Femur (tissue), 1 donor: ENCODE measurements at places on chromosomes 5 and 9.

DNA sequence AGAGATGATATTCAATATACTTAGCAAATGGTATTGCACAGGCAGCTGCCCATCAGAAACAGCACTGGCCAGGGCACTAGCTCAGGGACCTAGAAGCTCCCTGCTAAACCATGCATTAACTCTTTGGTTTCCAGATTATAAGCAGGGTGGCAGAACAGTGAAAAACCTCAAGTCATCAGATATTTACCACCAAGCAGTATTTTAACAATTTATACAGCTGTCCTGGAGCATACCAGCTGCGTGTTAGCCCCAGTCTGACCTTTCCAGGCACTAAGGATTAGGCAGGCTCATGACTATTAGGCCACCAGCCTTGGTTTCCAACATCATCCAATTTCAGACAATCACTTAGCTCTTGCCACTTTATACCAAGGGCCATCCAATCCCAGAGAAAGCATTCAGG, 326.5 kb downstream of the CAAP1 start:
- DNase-seq, result no peak

GRCh38 chr9:124370896-124371582, 44.2 kb downstream of the PSMB7 start:
- no peak for DNase-seq

GRCh38 chr5:144202072-144202471, 31.4 kb downstream of the KCTD16 start:
- no peak for DNase-seq

- DNase-seq, result peak; percentile 15
Measured at GRCh38 chr9:136016572-136017288, 55.6 kb upstream of the UBAC1 start.

GRCh38 chr5:17005107-17005828, 69.2 kb upstream of the MYO10 start:
- no peak for DNase-seq

- no peak for DNase-seq
Measured at GRCh38 chr5:103511554-103511885, 51.1 kb downstream of the NUDT12 start.

DNA sequence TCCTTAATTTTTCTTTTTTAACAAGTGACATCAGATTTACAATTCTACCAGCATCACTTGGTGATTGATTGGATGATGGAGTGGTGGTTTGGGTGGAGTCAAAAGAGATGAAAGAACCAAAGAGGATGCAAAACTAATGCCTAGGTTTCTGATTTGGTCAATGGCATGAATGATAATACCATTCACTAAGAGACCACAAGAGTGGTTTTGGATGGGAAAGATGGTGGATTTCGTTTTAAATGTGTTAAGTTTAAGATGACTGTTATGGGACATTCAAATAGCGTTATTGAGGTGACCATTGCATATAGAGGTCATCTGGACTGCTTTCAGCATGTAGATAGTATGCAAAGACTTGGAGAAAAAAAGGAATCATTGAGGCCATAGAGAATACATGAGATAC, 3.6 kb downstream of the SMC5 start:
- DNase-seq, result no peak

DNA sequence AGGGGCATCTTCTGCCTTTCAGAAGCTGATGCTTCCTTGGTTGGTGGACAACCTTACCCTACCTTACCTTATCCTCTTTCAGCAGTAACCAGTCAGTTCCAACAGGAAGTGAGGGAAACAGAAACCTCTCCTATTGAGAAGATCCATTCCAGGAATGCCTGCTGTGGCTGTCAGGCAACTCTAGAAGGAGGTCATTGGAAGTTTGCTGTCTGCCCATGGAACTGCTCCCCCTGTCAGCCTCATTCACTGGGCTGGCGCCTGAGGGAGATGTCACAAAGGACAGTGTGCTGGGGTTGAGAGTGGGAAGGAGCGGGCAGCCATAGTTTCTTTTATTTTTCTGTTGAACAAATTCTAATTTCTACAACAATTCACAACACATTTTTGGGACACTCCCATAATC, 54.7 kb downstream of the IRX1 start:
- no peak for DNase-seq

GRCh38 chr9:89994988-89995613, 390.3 kb downstream of the GADD45G start:
- no peak for DNase-seq

- no peak for DNase-seq
Measured at GRCh38 chr5:157860898-157861890, 2.2 kb upstream of the CLINT1 start.

GRCh38 chr9:75544815-75545214, 345.7 kb upstream of the PCSK5 start:
- DNase-seq, result no peak

- no peak for DNase-seq
Measured at GRCh38 chr5:41822036-41822435, 48.2 kb downstream of the OXCT1 start.

DNA sequence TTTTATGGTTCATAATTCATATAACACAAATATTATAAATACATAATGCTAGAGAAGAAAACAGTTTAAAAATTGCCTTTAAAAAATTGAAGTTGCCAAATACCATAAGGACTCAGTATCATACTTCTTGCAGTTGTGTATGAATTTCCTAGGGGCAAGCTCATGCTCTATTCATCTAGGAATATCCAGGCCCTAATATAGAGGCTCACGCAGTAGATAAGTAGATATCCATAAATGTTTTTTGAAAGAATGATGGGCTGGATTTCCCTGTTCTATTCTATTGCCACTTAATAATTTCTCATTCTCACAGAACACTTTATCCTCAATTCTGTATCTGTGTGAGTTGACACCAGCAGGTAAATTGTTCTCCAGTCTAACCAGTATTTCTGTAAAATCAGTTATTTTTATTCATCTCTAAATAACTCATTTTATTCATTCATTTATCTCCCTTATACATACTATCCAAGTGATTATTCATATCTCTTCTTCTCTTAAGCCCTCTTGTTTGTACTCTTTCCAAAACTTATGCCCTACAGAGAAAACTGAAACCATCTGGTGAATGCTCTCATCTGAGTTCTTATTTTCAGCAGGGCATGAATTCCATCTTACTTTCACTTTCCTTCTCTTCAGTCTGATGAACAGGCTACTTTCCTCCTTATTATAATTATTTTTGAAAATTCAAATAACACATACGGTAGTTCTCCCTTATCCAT, 97.1 kb downstream of the SLC44A1 start:
- DNase-seq, result no peak

DNA sequence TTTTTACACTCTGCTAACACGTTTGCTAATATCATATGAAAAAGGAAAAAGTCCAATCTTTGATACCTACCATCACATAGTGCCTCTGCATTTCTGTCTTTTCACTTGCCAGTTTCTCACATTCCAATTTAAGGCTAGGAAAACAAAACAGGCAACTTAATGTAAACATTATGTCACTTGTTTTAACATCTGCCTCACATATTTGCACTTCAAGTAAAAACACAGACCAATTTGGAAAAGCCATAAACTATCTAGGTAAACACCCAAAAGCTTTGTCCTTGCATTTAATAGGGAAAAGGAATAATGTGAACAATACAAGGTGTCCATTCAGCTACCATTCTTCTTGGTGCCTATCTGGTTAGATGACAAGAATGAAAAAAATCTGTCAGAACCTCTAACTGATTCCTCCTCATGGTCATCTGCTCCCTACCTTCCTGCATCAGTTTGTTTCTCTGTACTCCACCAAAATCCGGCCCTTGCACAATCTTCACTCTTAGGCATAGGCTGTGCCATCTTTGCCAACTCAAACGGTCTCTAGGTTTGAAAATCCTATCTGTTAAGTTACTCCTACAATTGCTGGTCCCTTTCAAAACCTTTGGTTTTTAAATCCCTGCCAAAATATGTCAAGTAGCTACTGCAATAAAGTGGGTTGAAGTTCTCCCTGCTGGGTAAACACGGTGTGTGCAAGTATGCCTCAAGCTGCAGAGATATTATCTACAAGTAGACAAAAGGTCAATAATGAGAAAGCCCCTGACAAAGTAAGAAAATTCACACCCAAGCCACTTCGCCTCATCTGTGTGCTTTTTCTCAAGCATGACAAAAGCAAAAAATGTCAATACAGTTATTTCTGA, 3.4 kb downstream of the TLE1 start:
- no peak for DNase-seq

GRCh38 chr9:90331826-90332575, 310.6 kb downstream of the DIRAS2 start:
- no peak for DNase-seq

DNA sequence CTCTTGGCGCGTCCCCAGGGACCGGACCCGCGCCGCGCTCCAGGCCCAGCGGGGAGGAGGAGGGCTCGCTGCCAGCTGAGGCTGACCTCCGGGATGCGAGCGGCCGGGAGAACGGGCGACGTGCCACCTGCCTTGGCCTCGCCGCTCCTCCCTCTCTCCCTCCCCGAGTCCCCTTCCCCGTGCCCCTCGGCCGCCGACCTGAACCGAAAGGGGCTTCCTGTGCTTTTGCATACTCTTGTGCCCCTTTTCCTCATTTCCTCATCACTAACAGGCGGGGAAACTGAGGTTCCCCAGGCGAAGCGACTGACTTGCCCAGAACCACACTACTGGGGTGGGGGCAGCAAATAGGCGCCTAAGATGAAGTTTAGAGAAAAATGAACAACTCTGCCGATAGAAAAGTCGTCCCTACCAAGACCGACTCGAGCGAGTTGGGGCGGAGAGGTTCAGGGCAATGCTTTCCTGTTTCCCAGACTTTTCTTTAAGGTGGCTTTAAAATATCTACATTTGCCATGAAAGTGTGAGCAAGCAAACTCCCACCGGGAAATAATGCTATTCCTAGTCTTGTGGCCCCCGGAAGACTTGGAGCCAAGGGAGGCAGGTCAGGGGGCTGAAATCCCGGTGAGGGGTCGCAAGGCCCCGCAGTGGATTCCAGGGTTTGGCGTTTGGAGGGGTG, 580 bp upstream of the DUSP1 start:
- no peak for DNase-seq

DNA sequence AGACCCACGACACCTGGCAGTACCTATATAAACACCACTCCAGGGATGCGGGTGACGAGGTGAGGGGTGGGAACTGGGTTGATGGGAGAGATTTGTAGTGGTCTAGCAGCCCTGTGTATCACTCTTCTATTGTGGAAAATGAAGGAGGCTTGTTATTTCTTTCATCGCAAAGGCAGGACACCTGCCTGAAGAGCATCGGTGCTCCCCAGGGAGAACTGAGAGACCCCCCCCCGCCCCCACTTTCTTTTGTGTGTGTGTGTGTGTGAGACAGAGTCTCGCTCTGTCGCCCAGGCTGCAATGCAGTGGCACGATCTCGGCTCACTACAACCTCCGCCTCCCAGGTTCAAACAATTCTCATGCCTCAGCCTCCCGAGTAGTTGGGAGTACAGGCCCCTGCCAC, 8.3 kb upstream of the WDR5 start:
- no peak for DNase-seq

DNA sequence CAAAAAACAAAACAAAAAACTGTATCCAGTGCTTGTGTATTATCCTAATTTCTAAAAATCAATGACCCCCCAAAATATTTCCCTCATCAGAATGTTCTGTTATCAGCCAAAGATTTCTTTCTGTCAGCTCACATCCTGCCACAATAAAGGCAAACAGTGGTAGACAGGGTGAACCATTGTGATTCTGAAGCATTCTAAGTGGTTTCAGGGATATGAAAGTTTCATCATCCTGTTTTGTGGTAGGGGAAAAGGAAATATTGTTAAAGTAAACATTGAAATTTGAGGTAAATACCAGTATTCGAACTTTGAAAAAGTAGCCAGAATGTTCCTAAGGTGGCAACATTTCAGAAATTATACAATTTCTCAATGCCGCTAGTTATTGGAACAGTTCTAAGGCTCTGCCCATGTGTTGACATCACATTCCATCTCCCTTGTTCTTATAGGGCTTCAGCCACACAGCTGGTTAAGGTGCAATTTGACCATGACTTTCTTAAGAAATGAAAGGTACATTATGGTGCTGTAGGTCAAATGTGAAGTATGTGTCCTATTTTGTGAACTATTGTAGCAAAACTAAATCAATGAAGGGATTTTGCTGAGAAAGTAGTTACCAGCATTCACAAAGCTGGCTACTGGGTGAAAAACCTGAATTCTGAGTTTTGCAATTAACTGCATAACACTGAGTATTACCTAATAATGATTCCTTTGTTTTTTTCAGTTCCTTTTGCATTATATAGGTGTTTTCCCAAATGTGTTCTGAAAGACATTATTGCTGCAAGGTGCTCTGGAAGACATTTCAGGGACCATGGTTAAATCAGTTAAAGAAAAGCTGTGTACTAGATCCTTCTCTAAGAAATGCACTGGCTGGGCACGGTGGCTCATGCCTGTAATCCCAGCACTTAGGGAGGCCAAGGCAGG, 107.6 kb upstream of the RASGRF2 start:
- no peak for DNase-seq

- no peak for DNase-seq
Measured at GRCh38 chr5:151570058-151570457, 21.1 kb downstream of the FAT2 start.

DNA sequence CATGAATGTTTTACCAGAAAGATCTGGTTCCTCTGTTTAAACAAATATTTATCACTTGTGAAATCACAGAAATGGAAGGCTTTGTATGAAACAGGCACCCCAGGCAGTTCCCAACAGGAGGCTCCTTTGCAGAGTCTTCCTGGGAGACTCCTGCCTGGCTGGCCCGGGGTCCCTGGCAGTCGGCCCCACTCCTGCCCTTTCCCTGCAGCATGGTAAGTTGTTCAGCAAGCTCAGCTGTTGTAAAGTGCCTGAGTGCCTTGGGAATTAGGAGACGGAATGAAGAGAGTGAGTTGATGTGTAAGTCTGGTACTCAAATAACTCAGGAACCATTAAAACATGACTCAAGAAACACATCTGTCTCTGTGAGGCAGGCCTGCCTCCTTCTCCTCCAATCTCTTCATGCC, 17.5 kb upstream of the LHFPL2 start:
- no peak for DNase-seq

GRCh38 chr9:81824802-81825730, 103.2 kb upstream of the SPATA31D4 start:
- no peak for DNase-seq

DNA sequence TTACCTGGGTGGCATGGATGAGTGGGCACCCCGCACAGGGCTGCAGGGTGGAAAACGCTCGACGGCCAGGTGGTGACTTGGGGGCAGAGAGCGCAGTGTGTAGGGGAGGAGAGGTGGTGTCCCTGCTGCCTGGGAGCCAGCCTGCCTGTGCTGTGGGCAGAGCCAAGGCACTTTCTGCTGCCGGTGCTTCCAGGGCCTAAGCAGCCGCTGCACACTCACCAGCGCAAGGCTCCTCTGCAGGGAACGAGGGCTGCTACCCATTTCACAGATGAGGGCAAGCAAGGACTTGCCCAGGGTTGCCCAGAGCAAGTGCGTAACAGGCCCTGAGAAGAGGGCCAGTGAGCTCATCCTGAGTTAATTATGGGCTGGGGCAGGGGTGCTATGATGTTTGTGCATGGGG, 62.5 kb downstream of the CRB2 start:
- no peak for DNase-seq

- DNase-seq, result no peak
Measured at GRCh38 chr9:34218446-34218845, 39.6 kb downstream of the UBAP1 start.

- no peak for DNase-seq
Measured at GRCh38 chr5:178671602-178672144, 44.8 kb upstream of the CLK4 start.
